ENCODE measurements at places on chromosomes 3 and 15. TPM values are rescaled to one million over a fixed set of nuclear protein-coding genes. Genes with fewer than 3 reads are reported as not detected.

The LRTM1 gene
- total RNA-seq = not detected

The CACNA1D gene
- total RNA-seq = 0.58 TPM

The DAG1 gene
- total RNA-seq = 56.9 TPM

The PPP1R14D gene
- total RNA-seq = not detected

The LRRK1 gene
- total RNA-seq = 21.0 TPM

The DAZL gene
- total RNA-seq = not detected

The ABI3BP gene
- total RNA-seq = 1.2 TPM

The NR1I2 gene
- not detected for total RNA-seq

The DALRD3 gene
- 26.3 TPM for total RNA-seq

The PRR20G gene
- 0.54 TPM for total RNA-seq

The PAQR9 gene
- total RNA-seq = 4.1 TPM

Data from A549 treated with ZK216348 at 1 μM for 4 hours (cell line).